ENCODE measurements at places on chromosomes 11 and 22.

GRCh38 chr11:61328351-61328750, 4.6 kb downstream of the DDB1 start:
- no peak for DNase-seq

- no peak for DNase-seq
Observed at GRCh38 chr11:60348116-60348515, 21.1 kb downstream of the MS4A6E start.

GRCh38 chr11:19275496-19275895, 34.8 kb upstream of the E2F8 start:
- DNase-seq: no peak

GRCh38 chr11:106482917-106483785, 405.7 kb downstream of the AASDHPPT start:
- no peak for DNase-seq

GRCh38 chr11:63845911-63846310, 7.0 kb downstream of the MARK2 start:
- DNase-seq: no peak
